ENCODE measurements at places on chromosomes 1 and 21.

GRCh38 chr1:24926563-24927249, 3.4 kb downstream of the RUNX3 start:
- DNase-seq = no peak

DNA sequence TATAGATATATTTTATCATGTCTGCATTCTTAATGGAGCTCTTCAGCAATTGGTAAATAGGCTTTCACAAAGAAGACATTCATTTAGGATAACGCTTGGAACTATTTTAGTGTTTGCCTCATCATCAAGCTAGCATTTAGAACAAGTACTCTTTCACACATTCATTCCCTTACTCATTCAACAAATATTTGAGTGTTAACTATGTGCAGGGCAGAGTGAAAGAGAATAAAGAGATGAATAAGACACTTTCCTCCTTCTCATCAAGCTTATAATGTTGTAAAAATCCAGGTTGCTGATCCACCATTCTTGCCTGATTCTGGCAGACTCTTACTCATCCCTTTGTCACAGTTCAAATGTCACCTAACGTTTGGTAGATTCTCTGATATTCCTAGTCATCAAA, 386.3 kb upstream of the BEND5 start:
- DNase-seq = no peak

- no peak for DNase-seq
Observed at GRCh38 chr1:7839526-7839925, 13.3 kb downstream of the UTS2 start.

GRCh38 chr1:85088408-85088784, 40.1 kb upstream of the MCOLN3 start:
- no peak for DNase-seq

- DNase-seq = no peak
Observed at GRCh38 chr1:65393928-65394327, 26.5 kb upstream of the LEPR start.

DNA sequence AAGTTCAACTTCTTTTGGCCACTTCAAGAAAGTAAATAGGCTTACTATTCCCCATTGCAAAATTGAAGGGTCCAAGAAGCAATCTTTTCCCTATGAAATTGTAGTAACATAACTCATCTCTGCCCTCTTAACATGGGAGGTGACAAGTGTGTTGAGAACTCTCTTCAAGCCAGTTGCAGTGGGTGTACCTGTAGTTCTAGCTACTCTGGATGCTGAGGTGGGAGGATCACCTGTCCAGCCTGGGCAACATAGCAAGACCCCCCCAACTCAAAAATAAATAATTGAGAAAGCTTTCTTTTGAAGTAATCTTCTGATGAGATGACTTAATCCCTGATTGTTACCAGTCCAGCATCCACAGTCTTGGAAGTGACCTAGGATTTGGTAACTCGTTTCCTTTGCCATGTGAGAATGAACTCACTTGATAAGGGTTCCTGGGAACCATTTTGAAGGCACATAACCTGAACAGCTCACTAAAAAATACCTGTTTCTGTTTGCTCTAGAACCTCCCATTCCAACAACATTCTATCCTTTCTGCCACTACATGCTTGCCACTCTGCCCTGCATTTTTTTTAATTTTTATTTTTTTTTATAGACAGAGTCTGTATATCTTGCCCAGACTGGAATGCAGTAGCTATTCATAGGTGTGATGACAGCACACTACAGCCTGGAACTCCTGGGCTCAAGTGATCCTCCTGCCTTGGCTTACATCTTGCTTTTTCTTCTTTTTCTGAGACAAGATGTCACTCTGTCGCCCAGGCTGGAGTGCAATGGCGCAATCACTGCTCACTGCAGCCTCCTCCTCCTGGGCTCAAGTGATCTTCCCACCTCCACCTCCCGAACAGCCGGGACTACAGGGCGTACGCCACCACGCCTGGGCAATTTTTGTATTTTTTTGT, 1.4 kb upstream of the IPO9 start:
- no peak for DNase-seq

DNA sequence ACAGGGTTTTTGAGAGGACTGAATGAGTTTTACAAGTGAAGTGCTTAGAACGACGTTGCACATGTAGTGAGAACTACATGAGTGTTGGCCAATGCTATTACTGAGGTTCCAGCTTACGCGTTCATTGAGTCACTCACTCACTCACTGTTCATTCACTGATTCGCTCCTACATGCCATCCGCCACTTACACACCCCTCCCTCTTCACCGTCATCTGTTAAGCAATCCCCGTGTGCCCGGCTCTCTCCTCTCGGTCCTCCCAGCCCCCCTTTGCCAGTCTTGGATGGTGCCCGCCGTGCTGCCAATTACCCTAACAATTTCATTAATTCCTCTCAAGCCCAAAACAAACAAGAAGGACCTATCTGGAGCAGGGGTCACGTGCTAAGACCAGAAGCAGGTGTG, 27.3 kb upstream of the EPHA2 start:
- DNase-seq = no peak

DNA sequence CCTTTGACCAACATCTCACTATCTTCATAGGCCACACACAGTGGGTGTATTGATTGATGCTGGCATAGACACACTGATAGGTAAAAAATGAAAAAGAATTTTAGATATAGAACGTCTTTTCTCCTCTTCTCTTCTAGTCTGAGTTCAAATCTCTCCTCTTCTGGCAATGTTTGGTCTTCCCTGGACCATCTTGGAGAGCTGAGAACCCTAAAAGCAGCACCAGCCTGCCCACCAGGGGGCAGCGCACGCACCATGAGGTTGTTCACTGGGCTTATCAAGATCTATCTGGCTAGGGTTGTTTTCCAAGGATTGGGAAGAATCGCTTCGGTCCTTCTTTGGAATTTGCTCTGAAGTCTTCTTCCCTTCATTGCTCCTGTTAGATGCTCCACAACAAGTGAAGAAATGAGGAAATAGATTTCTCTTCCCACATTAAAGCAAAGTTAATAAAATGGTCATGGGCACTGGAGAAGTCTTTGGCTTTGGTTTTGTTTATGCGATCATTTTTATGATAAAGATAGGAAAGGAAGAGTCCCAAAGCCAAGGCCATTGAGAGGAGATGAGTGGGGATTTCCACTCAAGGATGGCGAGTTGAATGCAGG, 104.0 kb upstream of the OLIG2 start:
- peak; percentile 34 for DNase-seq

GRCh38 chr1:30718636-30719405, 4.6 kb downstream of the MATN1 start:
- peak; percentile 98 for DNase-seq

- no peak for DNase-seq
Observed at GRCh38 chr1:89649783-89650182, 16.9 kb downstream of the LRRC8C start.

- DNase-seq = no peak
Observed at GRCh38 chr1:228740543-228741317, 5.5 kb downstream of the RHOU start.

- DNase-seq = peak; percentile 79
Observed at GRCh38 chr1:205709059-205709398, 28.7 kb upstream of the SLC45A3 start.

DNA sequence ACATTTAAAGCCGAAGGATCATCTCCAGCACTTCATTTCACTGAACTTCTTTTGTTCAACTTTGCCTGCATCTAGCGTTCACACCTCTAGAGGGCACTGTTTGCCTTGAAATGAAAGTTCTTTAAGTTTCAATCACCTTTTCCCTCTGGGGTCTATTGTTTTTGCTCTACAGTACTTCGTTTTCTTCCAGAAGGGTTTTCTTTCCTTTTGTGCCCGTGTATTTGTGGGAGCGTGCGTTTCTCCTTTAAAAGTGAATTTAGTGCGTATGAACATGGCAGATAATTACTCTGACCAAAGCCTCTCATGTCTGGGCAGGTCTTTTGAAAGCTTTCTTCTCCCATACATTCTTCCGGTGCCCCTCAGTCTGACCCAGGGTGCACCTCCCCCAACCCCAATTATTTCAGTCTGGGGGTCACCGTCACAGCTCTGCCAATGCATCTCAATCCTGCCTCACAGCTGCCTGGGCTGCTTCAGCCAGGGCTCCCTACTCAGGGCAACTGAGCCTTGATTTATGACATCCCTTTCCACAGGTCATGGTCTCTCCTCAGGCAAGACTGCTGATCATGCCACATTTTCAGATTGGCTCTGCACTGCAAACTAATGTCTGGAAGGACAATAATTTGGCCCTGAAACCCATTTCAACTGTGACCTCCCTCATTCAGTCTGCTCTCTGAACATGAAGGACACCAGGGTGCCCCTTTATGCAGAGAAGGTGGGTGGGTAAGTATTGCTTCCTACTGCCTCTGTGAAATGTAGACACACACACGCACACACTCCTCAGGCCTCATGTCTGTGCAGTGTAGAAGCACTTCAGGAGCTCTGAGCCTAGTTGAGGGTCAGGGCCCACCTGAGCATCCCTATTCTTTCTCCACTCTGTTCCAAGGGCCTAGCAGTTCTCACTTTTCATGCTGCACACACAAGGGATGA, 88.6 kb downstream of the NUF2 start:
- peak; percentile 29 for DNase-seq

DNA sequence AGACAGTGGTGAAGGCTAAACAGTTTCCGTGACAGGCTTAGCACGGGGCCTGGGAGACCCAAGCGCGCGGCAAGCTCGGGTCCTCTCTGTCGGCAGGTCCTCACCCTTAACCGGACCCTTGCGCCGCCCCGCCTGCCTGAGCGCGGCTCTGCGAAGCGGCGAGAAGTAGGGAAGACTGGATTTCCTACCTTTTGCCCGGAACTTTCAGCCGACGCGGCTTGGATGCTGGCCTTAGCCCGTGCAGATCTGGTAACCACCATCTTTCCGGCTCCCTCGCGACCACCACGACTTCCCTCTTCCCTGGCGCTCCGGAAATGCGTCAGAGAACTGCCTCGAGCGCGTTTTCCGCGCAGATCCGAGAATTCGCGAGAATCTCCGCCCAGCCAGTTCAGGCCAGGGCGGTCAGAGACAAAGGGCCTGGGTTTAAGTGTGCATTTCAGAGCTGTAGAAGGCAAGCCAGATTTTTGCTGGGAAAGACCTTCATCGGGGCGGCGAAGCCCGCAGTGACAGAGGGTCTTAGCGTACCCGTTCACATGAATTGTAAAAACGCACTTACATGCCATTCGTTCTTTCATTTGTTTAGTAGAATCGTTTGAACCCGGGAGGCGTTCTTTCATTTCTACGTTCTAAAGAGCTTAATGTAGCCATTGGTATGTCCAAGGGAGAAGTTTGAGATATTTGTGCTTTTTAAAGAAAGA, at the start of gene DNTTIP2:
Gene DNTTIP2, minus strand, starts transcription at position 318 of the 698 bp plus-strand sequence. Its CDS starts 58 bp downstream, at position 260.
- DNase-seq = peak; percentile 91

GRCh38 chr1:75533085-75533484, 77.8 kb downstream of the SLC44A5 start:
- no peak for DNase-seq

GRCh38 chr21:39715804-39716397, 29.1 kb upstream of the IGSF5 start:
- peak; percentile 37 for DNase-seq

DNA sequence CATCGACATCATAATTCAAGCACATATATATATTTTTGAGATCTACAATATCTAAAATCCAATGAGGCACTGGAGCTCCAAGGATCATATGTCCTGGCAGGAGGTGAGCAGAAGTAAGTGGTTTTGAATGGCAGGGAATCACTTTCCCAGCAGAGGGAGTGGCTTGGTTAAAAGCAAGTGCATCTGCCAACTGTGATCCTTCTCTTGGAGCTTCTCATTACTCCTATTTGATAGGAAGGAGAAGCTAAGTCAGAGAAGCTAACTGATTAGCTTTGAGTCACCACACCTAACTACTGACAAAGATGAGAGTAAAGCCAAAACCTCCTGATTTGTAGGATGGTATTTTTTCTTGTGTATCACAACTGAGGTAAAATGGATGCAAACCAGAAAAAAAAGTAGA, 55.0 kb downstream of the ALG14 start:
- DNase-seq = no peak

GRCh38 chr1:4416189-4416588, 238.2 kb upstream of the AJAP1 start:
- DNase-seq = no peak

- DNase-seq = peak; percentile 7
Observed at GRCh38 chr1:180633057-180634056, 1.5 kb downstream of the XPR1 start.

- no peak for DNase-seq
Observed at GRCh38 chr1:99266726-99267125, 2.4 kb downstream of the PLPPR4 start.

DNA sequence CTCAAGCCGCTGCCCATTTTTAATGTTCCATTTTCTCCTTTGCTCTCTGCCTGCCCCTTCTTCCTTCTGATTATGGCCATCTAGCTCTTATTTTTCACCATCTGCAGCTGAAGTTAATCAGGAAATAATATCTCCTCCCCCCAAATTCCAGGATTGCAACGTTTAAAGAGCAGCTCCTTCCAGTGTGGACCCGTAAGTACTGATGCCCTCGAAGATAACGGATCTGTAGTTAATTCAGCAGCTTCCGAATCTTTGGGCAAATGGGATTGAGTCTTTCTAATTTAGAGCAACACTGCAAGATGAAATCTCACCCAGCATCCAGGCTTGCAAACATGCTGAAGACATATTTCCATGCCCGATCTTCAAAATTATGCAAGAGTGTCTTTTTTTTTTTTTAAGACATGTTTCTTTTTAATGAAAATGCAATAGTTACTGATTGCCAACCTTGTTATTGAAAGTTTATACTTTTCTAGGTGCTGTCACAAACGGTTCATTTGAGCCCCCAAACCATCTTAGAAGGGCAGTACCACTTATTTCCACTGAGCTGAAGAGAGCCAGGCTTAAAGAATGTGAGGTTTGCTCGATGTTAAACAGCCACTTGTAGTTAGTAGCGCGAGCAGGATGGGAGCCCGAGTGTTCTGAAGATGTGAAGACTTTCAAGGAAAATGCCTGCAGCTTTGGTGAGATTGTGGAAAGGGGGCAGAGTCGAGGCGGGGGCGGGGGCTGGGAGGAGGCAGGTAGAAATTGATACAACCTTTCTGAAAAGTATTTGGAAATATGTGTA, 10.9 kb upstream of the RCAN3 start:
- no peak for DNase-seq

GRCh38 chr1:19400192-19400611, 85.1 kb downstream of the CAPZB start:
- DNase-seq = no peak

- DNase-seq = no peak
Observed at GRCh38 chr21:33974513-33975468, 59.2 kb upstream of the ATP5PO start.

- no peak for DNase-seq
Observed at GRCh38 chr1:71565262-71565661, 484.4 kb upstream of the ZRANB2 start.

- no peak for DNase-seq
Observed at GRCh38 chr1:36855699-36856494, 178.4 kb downstream of the GRIK3 start.

- DNase-seq = no peak
Observed at GRCh38 chr1:155256058-155256852, 972 bp upstream of the ENTREP3 start.

DNA sequence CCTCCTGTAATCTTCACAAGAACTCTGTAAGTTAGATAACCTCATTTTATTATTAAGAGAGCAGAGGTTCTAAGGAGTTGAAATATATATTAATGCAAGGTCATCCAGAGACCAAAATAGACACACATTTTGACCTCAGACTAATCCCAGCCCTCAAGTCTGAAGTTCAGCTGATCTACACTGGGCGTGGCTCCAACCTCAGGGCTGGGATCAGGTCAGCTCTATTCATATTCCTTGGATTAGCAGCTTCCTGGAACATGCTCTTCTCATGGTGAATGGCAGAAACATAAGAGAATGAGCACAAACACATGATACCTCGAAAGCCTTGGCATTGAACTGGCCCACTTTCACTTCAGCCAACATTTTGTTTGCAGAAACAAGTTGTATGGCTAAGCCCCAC, 200.8 kb upstream of the ST6GALNAC5 start:
- no peak for DNase-seq

- DNase-seq = no peak
Observed at GRCh38 chr1:168734946-168735345, 5.9 kb upstream of the DPT start.

- peak; percentile 93 for DNase-seq
Observed at GRCh38 chr1:159009704-159010361, at the start of gene IFI16. TSS of gene IFI16 (plus strand) at chr1:159009907. CDS start at chr1:159014681, 4,774 bp downstream.
